ENCODE measurements at places on chromosomes 2 and 18.
A peak's percentile ranks its signal among the peaks of the same experiment; 100 is the strongest.

DNA sequence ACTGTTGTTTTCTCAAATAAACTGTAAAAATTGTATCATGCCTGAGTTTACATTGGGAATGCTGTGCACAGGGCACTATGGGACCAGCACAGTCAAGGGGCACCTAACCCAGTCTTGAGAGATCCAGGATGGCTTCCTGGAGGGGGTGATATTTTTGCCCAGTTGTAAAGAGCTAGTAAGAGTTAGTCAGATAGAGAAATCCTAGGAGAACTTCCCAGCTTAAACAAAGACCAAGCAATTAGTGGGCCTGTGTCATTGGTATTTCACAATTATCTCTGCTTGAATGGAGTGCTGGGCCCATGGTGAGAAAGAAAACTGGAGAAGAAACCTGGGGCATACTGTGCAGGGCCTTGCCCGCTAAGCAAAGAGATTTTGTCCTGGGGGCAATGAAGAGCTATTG, 12.2 kb downstream of the XDH start:
- DNase-seq = no peak

GRCh38 chr18:3604498-3605408, 154.8 kb downstream of the TGIF1 start:
- no peak for DNase-seq

GRCh38 chr2:108575132-108575966, 41.1 kb downstream of the LIMS1 start:
- no peak for DNase-seq

- DNase-seq = no peak
Observed at GRCh38 chr2:227612546-227613271, 1.9 kb downstream of the SCYGR3 start.

DNA sequence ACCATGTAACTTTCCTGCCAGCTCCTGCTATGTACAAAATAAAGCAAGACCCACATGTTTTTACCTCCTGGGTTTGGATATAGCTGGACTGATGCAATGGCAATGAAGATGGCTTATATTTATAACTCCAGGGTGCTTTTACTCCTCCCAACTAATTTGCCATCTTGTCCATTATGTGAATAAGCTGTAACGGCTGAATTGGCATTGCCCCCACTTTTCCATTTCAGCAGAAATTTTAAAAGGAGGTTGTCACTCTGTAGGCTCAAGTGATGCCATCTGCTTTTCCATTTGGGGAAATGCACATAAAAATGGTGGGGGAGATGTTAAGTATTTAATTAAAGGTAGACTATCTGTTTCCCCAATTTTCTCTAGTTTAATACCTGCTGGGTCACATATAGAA, 345.5 kb downstream of the ERBB4 start:
- DNase-seq = no peak

DNA sequence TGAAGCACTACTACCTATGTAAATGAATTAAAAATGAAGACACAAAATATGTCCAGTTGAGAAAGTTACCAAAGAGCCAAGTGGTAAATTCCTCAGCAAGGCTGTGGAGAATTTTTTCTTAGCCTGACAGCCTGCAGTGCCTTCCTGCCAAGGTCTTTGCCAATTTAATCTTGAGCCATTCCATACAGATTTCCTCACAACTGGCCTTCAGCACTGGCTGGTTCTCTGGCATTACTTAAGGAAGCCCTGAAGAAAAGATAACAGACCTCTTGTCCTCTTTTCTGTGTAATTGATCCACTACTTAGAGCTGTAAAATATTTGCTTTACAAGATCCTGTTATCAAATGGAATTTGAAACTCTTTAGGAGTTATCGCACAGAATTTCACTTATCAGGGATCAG, 334.2 kb upstream of the LRRTM1 start:
- DNase-seq = no peak

DNA sequence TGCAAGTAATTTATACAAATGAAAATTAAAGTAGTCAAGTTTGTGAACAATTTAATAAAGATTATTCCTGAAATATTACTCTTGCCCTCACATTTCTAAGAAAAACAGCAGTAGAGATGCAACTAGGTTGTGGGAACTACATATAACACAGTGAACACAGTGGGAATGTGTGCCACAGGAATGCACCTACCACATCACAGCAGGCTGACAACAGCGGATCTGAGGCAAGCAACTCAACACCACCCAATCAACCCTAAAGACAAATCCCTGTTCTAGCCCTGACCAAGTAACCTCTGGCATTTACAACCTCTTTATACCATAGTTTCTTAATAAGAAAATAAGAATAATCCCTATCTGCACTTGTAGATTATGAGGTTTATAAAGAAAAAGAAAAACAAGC, 23.4 kb downstream of the MBOAT2 start:
- no peak for DNase-seq

DNA sequence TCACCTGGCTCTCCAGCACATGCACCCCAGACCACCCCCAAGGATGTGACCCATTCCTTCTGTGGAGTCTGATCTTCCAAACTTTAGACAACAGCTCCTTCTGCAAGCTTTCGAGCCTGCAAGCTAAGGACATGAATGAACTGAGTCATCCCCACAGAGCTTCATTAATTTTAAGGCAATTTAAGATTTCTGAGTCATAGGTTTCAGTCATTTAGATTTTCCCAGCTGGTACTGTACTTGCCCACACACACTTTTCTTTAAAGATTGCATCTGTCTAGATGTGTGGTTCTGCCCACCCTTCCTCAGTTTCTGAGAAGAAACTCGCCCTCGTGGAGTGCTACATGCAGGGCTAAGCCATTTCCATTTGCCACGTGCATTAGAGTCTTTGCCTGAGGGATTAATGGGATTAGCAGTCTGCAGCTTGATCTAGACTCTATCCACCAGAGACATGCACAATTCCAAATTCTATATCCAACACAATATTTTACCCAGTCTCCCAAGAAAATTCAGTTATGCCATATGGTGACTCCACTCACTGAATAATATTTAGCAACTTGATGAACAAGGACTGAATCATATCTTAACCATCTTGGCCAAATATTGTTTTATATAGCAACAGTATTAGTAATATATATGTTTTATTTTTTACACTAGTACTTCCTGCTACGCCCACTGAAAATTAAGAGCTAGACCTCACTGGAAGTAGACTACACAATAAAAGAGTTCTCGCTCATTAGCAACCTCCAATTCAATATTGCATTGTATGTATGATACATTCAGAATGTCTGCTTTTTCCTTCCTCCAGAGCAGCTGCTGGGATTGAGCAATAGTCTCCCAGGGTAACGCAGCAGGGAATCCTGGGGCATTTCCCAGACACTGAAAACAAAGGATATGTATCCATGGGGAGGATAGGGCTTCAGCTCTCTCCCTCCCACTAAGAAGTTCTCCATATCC, 14.3 kb upstream of the TRIB2 start:
- no peak for DNase-seq

GRCh38 chr2:85695121-85695520, 963 bp downstream of the GNLY start:
- DNase-seq = no peak

DNA sequence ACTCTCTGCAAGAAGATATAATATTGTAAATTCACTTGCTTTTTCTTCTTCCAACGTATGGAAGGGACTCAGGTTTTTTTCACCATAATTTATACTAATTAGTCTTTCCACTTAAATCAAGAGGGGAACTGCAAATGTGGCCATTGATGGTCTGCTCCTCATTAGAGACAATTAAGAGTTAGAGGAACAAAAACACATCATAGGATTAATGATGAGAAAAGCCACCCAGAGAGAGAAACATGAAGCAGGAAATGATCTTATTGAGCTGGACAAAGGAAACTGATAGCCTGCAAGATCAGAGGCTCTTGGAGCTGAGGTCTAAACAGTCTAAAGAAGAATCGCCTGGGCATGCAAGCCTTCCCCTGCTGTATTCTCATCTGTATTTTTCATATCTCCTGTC, 151.2 kb upstream of the NRP2 start:
- DNase-seq = no peak

- DNase-seq = no peak
Observed at GRCh38 chr2:215460682-215461382, 25.0 kb upstream of the FN1 start.

- DNase-seq = no peak
Observed at GRCh38 chr2:223501641-223502040, 100.5 kb downstream of the SCG2 start.

DNA sequence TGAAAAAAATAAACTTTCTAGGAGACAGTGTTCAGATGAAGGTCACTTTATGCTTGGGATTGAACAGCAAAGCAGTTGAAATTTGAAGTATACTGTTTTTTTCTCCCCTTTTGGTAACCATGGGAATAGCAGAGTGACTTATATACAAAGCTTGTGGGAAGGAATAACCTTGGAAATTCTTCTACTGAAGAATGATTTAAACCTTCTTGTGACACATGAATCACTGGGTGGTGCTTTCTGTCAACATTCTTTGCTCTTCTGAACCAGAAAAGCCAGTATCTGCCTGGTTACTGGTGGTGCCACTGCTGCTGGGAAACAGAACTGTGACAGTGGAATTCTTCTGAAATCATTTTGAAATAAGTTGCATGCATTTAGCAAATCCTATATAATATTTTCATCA, 39.4 kb upstream of the RND3 start:
- no peak for DNase-seq

DNA sequence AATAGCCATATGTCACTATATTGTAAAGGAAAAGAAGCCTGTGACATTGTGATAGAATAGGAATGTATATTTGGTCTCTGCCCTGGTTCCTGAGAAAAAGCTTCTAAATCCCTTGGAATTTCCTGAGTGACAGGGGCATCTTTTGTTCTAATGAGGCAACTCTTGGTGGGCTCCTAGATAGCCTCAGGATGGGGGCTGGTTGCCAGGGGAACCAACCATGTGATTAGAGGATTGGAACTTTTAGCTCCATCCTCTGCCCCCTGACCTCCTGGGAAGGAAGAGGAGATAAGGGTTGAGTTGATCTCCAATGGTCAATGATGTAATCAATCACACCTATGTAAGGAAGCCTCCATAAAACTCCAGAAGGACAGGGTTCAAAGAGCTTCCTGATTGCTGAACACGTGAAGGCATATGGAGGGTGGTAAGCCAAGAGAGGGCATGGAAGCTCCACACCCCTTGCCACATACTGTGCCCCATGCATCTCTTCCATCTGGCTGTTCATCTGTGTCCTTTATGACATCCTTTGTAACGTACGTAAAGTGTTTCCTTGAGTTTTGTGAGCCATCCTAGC, 2.9 kb upstream of the ME2 start:
- no peak for DNase-seq

GRCh38 chr2:239824046-239824694, 201.0 kb downstream of the NDUFA10 start:
- no peak for DNase-seq

DNA sequence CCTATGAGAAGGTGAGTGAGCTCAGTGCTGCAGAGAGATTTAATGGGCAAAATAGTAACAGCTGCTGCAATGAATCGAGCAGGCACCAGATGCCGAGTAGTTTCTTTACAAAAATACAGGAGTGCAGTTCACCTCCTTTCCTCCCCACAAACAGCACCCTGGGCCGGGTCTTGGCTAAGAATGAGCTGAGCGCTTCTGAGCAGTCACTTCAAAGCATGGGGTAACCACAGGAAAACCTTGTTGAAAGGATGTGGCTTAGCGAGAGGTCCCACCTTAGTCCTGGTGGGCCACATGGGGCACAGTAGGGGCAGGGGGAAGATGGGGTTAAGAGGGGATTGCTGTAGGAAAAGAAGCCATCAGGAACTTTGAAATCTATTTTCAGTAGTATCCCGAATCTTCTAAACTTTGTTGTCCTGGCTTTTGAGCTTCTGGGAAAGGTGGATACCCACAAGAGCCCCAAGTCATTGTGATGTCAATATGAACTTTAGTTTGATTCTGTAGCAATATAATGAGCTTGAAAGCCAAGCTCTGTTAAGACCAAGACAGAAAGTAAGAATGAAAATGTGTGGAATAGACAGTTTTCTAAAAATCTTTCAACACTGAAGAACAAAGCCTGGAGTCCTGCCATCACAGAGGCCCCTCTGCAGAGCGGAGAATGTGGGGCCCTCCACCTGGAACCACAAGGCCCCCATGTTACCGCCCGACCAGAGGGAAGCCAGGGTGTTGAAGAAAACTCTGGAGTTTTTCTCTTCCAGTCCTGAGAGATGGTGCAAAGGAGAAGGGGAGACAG, 101.0 kb upstream of the ZNF236 start:
- peak; percentile 29 for DNase-seq

- DNase-seq = no peak
Observed at GRCh38 chr2:75622929-75623328, 23.7 kb upstream of the MRPL19 start.

GRCh38 chr18:58844871-58845270, 19.8 kb upstream of the ZNF532 start:
- no peak for DNase-seq

- no peak for DNase-seq
Observed at GRCh38 chr18:5574843-5575242, 31.0 kb upstream of the EPB41L3 start.

- DNase-seq = no peak
Observed at GRCh38 chr2:27162151-27163121, 13.6 kb downstream of the TCF23 start.

GRCh38 chr2:145861940-145862339, 1342.0 kb upstream of the ZEB2 start:
- no peak for DNase-seq

DNA sequence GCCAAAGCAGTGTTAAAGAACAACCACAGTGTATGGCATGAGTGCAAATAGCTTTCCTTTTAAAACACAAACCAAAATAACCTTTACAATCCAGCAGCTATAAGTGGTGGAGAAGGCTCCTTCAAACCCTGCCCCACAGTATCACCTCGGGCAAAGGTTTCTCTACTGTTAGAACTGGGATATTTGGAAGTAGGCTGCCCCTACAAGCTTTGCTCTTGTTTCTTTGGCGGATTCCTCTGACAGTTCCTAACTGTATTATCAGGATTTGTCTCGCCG, 214.8 kb downstream of the ZNF521 start:
- DNase-seq = no peak

DNA sequence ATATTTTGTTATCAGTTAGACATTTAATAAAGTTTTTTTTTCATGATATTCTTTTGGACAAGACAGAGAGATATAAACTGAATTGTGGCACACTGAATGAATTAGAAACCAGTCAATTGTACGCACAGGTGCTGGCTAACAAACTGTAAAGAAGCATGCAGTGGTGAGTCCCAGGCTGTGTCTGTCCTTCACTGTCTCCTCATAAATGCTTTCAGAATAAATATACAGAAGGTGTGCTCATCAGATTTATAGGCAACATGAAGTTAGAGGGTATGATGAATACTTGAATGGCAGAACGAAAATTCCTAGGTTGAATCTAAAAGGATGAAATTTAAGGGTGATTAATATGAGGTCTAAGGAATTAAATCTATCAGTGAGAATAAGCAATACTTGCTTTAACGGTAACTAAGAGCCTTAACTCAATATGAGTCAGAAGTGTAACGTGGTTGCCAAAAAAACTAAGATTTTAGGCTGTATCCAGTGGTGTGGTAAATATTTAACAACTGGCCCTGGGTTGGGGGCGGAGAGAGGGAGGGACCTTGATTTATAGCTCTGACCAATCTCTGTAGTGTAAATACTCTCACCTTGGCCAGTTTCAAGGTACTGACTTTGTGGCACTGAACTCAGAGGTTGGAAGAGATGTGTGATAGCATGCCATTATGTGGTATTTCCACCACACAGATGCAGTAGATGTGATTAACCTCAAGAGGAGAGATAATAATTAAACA, 41.9 kb upstream of the AAK1 start:
- DNase-seq = no peak

Data from stimulated activated CD4-positive, alpha-beta T cell treated with anti-CD3 and anti-CD28 coated beads, Interleukin-4, amount 100 ng/mL, for 4 hours (primary cell).